ENCODE measurements at places on chromosomes 12 and 14.

DNA sequence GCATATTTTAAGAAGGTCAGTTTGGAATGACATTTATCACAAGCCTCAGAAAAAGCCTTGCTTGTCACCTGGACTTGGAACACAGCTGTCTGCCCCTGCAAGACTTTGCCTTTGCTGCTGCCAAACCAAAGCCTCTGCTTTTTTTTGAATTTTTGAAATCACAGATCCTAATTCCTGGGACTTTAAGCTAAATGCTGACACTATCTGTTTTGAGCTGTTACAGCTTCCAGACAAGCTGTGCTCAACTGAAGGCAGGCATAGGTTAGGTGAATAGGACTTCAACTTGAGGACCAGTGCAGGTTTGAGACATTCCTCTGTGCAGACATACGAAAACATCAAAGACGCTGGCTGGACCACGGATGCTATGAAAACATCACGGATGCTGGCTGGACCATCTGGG lies 11.3 kb upstream of the CDKN3 start:
- no peak for DNase-seq

GRCh38 chr14:80117876-80118275 lies 93.4 kb downstream of the DIO2 start:
- no peak for DNase-seq

DNA sequence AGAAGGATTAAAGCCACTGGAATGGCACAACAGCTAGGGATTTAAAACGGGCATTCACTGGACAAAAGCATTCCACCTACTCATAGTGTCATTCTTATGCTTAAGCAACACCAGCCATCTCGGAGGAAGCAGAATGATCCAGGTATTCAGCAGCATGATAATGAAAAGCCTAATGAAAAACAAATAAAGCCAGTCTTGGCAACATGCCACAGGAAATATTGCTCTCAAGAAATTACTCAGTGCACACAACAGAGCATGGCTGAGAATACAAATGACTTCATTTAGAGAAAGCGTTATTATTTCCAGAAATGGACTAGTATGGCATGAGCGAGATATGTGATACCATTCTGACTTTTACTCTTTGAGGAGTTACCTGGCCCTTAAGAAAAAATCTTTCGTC lies 442.2 kb downstream of the APAF1 start:
- no peak for DNase-seq

- no peak for DNase-seq
These were observed 13.5 kb upstream of the GOLGA5 start for GRCh38 chr14:92780444-92781232.

DNA sequence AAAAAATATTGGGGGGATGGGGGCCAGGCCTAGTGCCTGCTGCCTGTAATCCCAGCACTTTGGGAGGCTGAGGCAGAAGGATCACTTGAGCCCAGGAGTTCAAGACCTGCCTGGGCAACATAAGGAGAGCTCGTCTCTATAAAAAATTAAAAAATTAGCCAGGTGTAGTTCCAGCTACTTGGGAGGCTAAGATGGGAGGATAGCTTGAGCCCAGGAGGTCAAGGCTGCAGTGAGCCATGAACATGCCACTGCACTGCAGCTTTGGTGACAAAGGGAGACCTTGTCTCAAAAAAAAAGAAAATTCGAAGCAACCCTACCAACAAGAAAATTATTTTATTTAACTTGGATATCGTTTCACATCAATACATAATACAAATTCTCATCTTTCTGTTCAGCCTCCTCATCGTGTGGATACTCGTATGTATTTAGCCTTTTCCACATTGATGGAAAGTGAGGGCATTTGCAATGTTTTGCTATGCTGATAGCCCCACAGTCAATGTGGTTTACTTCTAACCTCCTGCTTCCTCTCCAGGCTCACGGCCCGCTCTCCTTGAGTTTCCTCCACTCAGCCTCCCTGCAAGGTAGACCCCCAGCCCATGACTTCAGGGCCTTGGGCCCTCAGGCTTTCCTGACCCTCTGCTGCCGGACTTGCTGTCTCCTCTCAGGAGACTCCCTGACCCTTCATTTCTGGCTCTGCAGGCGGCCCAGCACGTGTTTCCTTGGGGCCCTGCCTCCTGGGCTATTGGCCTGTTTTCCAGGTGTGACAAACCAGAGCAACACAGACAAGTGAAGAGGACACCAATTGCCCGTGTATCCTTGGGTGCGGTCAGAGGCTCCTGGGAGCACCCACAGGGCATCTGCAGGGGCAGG lies 54.8 kb downstream of the NFKBIA start:
- DNase-seq = no peak

DNA sequence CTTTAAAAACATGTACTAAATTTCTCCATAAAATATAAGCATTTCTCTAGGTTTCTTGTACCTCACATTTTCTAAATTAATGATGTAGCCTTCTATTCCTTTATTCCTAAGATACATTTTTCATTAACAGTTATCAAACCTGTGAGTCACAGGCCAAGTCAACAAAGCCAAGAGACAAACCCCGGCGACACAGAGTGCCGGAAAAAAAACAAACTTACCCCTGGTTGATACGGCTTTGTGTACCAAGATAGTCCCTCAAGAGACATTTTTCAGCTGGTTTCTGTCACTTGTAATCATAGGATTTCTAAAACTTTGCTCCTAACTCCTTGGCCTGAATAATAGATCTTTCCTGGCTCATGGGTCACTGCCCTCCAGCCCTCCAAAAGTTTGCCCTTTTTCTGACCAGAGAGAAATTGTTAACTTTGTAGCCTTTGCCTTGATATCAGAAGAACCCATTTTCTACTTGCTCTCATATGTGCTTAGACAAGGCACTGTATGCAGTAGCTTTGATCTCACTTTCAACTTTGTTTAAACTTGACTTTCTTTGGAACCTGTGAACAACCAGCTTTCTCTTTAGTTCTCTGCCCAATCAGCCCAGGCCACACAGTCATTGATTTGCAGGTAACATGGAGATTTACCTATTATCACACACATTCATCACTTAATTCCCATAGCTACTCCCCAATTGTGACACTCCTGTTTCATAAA lies 172.2 kb downstream of the PRKD1 start:
- no peak for DNase-seq

Data from GM12892 (cell line).